A172 (cell line): ENCODE measurements at places on chromosomes 6 and 20. TPM values are rescaled to one million over a fixed set of nuclear protein-coding genes. Genes with fewer than 3 reads are reported as not detected.

- DNase-seq = no peak
Observed at GRCh38 chr6:1669996-1670395, 60.3 kb downstream of the FOXC1 start.

DNA sequence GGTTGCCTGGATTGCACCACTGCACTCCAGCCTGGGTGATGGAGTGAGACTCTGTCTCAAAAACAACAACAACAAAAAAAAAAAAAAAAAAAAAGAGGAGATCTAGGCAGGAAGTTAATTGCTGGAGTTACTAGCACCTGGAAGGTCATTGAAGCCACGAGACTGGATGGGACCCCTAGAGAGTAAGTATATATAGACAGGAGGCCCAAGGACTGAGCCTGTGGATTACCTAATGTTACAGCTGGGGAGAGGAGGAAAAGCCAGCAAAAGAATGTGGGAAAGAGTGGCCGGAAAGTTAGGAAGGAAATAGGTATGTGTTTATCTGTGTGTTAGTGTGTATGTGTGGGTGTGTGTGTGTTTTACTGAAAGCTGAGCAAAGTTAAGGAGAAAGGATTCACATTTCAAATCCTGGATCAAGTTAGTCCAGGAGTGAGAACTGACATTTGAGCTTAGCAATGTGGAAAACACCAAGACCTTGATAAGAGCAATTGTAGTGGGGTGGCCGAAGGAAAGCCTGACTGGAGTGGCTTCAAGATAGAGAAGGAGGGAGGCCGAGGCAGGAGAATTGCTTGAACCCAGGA, 38.4 kb downstream of the ANKRD6 start:
- DNase-seq = no peak

DNA sequence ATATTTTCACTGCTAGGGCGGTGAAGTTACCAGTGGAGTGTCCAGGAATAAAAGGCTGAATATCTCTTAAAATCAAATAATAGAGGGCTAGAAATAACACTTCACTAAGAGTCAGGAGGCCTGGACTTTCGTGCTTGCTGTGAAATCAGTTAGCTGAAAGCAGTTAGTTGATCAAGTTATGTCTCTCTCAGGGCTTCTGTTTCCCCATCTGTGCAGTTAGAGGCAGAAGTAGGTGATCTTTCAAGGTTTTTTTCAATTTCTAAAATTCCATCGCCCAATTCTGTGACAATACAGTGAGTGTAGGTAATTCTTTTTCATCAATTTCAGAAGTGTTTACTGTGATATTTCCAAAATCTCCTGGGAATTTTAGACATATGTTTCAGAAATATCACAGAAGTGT, 72.5 kb upstream of the GLP1R start:
- no peak for DNase-seq

DNA sequence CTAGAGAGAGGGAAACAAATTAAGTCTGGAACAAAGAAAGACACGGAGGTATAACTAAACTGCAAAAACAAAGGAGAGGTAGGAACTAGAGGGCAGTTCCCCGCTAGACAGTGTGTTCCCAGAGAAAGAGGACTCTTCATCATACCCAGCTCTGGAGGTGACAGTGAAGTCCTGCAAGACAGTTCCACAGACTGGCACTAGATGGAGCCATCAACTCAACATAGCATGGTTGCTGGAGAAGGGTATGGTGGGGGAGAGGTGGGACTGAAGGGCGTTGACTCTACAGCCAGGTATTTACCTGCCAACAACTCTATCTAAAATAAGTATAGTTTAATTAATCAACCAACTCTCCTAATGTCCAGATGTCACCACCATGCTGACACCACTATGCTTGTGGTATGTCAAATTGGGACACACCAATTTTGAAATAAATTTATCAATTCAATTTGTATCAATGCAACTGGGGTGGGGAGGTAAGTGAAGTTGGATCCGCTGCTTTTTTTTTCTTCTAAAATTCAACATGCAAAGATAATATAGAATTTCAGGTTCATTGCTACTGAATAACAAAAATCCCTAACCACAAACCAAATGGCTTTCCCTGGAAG, 9.7 kb downstream of the BACH2 start:
- peak; percentile 28 for DNase-seq

- no peak for DNase-seq
Observed at GRCh38 chr6:32982084-32982701, 13.8 kb downstream of the BRD2 start.

Gene MLN
- total RNA-seq = not detected in 2 replicates

Gene MAP3K5
- total RNA-seq = 0.91 and 2.0 TPM in 2 replicates

DNA sequence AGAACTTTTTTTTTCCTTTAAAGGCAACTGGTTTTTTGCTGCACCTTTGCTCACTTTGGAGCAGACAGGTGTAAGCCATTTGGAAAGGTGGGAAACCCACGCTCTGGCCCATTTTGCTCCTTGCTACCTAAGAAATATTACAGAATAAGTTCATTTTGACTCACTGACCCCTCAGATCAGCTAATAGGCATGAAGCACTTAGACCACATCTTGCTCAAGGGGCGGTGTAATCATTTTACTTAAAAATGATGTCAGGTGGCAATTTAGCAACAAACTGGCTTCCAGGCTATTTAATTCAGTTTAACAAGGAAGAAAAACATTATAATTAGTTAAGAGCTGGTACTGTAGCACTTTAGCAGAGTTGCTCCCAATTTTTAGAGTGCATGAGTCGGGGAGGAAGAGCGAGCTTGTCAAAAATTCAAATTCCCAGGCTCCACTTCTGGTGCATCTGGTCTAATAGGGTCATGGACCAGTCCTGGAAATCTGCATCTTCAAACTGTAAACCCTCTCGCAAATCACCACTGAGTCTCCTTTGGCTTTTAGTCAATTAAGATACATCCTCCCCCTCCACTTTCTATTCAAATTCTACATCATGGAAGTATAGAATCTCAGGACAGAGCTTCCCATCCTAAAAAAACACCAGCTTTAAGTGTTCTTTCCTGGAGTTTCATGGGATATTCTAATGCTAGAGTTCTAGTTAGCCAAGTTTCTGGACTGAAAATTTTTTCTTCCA, 38.2 kb downstream of the JAG1 start:
- no peak for DNase-seq
